SJCRH30 (cell line): ENCODE measurements at places on chromosomes 1 and 21. TPM values are rescaled to one million over a fixed set of nuclear protein-coding genes. Genes with fewer than 3 reads are reported as not detected.

GRCh38 chr1:202531472-202531811, 178.8 kb downstream of the SYT2 start:
- no peak for DNase-seq

- DNase-seq, result no peak
Measured at GRCh38 chr1:184593597-184593996, 161.1 kb downstream of the EDEM3 start.

GRCh38 chr1:74748960-74749359, 16.0 kb downstream of the TYW3 start:
- no peak for DNase-seq

DNA sequence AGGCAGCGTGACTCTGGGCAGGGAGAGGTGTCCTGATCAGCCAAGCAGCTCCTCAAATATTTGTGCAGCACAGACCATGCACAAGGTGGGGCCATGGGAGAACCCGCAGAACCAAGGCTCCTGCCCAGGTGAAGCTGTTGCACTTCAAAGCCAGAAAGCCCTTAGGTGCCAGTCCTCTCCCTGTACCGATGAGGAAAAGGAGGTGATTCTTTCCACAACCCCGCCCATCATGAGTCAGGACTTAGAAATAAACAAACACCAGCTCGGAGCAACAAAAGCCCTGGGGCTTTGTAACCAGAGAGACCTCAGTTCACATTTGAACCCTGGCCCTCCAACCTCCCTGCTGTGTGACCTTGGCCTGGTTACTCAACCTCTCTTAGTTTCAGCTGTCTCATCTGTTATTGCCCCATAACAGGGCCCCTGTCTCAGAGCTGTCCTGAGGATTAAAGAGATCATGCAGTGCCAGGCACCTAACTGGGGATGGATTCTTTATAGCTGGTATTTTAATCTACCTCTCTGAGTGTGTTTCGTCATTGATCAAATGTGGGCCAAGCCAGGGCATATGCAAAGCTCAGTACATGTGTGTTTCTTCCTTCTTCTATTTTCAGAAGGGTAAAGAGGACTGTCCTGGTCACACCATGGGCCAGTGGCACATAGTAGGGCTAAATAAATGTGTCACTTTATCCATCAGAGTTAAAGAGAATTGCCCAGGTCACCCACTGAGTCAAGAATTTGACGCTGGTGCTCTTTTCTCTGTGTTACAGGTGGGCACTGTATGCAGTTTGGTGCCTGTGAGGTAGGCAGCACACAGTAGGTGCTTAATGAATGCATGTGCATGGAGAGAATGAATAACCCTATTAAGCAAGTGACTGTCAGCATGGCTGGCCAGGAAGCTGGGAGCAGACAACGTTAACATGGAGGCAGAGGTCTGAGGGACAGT, 1.4 kb downstream of the LDLRAD1 start:
- DNase-seq, result no peak

GRCh38 chr1:197435224-197435623, 167.2 kb downstream of the CRB1 start:
- no peak for DNase-seq

GRCh38 chr1:6544831-6545230, 9.5 kb downstream of the NOL9 start:
- no peak for DNase-seq

- no peak for DNase-seq
Measured at GRCh38 chr1:178928041-178928440, 57.2 kb upstream of the ANGPTL1 start.

- DNase-seq, result no peak
Measured at GRCh38 chr1:36542024-36542961, 59.6 kb upstream of the CSF3R start.

DNA sequence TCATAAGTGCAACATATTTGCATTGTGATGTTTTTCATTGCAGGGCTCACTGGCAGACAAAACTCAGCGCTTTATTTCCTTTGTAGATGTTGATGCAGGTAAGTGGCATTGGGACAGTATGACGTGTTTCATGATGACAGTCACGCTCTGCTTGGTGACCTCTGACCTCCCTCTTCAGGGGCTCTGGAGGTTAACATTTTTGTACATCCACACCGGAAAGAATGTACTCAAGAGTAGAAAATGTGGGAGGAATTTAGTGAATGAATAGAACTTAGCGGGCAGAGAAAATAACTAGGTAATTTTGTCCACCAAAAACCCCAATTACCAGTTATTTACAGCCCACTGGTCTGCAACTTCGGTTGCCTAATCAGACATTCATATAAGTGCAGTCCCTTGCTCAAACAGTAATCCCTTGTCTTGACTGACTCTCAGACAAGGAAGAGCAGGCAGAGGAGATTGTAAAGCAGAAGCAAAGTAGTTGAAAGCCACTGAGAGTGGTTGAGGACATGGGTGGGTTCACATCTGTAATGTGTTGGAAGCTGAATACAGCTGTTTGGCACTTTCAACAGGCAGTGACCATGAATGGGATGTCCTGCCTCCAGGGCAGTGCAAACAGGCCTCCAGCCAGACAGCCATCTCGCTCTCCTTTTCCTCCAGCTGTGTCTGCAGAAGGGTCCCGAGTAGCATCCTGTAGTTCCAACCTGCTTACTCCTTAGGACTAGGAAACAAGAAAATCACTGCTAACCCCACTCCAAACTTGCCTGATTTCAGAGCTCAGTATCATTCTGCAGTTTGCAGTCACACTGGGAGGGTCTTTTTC, 188.9 kb downstream of the NRIP1 start:
- DNase-seq, result no peak

- DNase-seq, result no peak
Measured at GRCh38 chr1:53557369-53557768, 98.2 kb downstream of the DMRTB1 start.

DNA sequence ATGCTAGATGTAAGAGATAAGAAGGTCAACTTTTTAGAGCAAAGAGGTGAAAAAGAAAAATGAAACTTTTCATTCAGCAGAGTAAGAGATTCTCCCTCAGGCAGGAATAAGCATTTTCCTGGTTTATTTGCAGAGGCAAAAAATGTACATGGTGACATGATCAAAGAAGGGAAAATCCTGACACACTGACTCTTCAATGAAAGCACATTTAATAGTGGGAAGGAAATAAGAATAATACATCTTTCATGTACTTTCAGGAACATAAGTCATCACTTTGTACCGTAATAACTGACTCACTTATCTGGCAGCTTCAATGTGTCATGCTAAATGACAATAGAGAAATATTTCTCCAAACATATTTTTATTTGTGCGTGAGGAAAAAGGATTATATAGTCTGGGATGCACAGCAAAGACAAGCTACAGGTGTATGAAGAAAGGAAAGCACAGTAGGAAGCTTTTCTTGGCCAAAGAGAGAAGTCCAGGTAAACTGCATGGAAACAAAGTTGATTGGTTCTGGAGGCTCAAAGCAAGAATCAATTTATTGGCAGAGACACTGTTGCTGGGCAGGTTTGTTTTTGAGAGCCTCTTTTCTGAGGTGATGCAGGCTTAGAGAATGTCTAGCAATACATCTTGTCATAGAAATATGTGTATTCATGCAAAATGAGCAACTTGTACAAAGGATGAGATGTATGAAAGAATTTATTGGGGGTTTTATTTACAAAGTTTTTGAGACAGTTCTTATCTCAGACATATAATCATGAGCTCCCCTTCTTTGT, 1409.0 kb downstream of the PLA2G4A start:
- no peak for DNase-seq

GRCh38 chr1:35557118-35557610, at the start of gene KIAA0319L:
Gene KIAA0319L (minus strand): TSS chr1:35557403. CDS start chr1:35554491, 2,912 bp downstream.
- peak; percentile 70 for DNase-seq

DNA sequence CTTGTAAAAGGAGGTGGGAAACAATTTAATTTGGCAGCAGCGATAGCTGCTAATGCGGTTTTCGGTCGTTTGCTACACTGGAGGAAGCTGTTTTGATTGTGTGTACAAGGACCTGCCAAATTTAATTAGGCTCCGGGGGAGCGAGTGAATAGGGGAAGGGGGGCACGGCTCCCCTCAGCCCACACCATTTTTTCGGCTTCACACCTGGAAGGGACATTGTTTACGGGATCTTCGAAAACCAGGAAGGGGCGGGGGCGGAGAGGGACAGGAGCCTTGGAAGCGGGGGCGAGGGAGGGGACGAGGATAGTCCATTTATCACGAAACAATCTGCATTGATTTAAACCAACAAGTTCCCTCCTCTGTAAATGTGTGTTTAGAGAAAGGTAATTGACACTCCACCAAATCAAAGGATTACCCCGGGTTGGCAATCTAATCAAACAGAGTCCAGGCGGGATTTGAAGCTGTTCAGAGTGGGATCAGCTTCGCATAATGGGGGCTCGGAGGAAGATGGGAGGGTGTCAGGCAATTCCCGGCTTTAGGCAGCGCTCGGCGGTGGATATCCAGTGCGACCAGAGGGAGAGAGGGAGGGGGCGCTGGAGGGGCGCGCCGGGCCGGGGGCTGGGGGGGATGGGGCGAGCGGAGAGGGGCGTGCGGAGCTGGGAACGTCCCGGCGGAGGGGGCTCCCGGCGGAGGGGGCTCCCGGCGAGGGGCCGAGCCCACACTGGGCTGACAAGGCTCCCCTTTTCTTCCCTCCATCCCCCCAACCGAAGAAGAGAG, 9.8 kb downstream of the PAX7 start:
- no peak for DNase-seq

DNA sequence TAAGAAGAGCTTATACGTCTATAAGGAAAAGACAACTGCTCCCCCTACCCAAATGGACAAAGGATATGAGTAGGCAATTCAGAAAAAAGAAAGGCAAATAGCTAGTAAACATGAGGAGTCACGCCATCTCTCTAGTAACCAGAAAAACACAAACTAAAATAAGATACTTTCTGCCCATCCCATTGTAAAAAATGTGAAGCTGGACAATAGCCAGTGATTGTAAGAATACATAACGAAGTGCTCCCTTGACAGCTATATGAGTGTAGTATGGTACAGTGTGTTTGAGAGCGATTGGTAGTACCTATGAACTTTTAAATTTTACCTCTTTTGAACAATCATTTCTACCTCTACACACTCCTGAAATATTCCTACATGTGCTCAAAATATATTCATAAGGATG, 7.5 kb upstream of the GJA8 start:
- DNase-seq, result no peak

DNA sequence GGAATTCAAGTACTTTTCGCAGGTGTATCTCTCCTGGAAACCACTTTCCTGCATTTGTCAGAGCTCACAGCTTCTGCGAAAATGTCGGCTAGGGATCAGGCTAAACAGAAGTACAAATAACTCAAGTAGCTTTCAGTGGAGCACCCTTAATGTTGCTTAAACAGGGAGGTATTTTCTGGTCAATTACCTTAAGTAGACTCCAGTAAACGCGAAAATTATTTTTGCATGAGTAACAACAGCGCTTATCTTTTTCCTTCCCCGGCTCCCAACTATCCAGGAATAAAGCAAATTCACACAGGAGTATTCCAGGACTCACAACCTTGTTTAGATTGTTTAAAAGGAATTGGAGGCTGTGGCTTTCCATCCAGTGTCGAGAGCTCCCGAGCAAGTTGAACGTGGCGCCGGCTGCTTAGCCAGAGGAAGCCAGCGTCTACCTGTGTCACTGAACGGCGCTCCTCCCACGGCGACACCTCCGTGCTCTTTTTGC, 7.3 kb upstream of the SIM2 start:
- no peak for DNase-seq

DNA sequence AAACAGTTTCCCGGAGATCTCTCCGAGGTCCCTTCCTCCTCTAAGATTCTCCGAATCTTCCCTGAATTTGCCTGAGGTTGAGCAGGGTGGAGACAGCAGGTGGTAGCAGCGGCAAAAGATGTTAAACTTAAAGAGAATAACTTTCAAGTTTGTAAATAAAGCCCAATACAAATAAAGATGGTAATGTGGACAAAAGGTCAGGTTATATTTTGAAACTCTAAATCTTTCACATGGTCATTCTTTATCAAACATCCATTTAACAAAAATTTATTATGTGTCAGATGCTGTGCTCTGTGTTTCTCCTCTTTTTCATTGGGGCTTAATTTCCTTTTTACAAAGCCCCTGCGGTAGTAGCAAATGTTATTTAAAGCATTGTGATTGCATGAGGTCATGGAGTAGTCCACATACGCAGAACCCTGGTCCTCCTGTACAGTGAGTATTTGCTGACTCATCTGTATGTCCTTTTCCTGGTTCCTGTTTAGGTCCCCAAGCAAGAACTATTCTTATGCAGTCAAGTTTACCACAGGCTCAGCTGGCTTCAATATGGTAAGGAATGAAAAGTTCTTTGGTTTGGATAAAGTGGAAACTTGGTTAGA, 119.2 kb downstream of the ITSN1 start:
- peak; percentile 88 for DNase-seq

- no peak for DNase-seq
Measured at GRCh38 chr1:37765916-37766664, 1.2 kb upstream of the EPHA10 start.

- DNase-seq, result no peak
Measured at GRCh38 chr1:54376430-54377039, 29.7 kb downstream of the SSBP3 start.

The HSD3B2 gene
- not detected in 2 replicates for total RNA-seq

The RYR2 gene
- total RNA-seq, result 0.99 and 1.3 TPM in 2 replicates

The IGSF9 gene
- total RNA-seq, result 0.06 and 0.08 TPM in 2 replicates

The FCRL4 gene
- total RNA-seq, result not detected in 2 replicates

The ARTN gene
- 2.8 and 3.0 TPM in 2 replicates for total RNA-seq

The GPR153 gene
- 58.2 and 61.3 TPM in 2 replicates for total RNA-seq

The KRTAP19-8 gene
- total RNA-seq, result not detected in 2 replicates

The DDR2 gene
- 41.1 and 47.8 TPM in 2 replicates for total RNA-seq

The C1orf116 gene
- total RNA-seq, result not detected in 2 replicates

The TMEM81 gene
- 3.9 and 4.5 TPM in 2 replicates for total RNA-seq

The RNF186 gene
- 0.73 and 0.86 TPM in 2 replicates for total RNA-seq

The S100A1 gene
- total RNA-seq, result 3.6 and 4.4 TPM in 2 replicates

The DIRAS3 gene
- 0.41 and 0.42 TPM in 2 replicates for total RNA-seq

The OXCT2 gene
- total RNA-seq, result 3.8 and 4.3 TPM in 2 replicates

The ZNF648 gene
- total RNA-seq, result not detected in 2 replicates
